Psoas muscle (tissue), 8 donors: ENCODE measurements at places on chromosomes 11 and 22. TPM values are rescaled to one million over a fixed set of nuclear protein-coding genes. Genes with fewer than 3 reads are reported as not detected.
A peak's percentile ranks its signal among the peaks of the same experiment; 100 is the strongest.

- peak; percentile 65 for DNase-seq
Observed at GRCh38 chr22:27405672-27406388, 395.7 kb downstream of the MN1 start.

- no peak for DNase-seq
Observed at GRCh38 chr11:87187076-87187475, 149.3 kb downstream of the TMEM135 start.

DNA sequence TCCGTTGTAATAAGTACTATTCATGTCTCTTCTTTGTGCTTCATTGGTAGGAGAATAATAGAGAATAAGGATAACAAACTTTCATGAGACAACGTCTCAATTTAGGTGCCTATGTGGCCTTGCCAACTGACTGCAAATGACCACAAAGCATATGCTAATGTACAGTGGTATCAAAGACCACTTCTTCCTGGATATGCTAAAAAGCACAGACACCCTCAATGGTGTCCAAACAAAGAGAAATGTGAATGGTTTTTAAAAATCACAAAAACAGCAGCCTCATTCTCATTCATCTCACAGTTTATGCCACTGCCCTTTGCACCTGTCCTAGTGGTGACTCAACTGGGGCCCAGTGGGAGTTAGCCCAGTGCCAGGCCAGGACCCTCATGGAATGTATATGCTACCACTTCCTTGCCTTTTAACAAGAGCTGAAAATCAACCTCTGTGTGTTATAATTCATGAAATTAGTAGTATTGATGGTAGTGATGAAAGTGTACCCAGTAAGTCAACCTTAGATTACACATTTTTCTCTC, 65.2 kb upstream of the MTMR2 start:
- no peak for DNase-seq

DNA sequence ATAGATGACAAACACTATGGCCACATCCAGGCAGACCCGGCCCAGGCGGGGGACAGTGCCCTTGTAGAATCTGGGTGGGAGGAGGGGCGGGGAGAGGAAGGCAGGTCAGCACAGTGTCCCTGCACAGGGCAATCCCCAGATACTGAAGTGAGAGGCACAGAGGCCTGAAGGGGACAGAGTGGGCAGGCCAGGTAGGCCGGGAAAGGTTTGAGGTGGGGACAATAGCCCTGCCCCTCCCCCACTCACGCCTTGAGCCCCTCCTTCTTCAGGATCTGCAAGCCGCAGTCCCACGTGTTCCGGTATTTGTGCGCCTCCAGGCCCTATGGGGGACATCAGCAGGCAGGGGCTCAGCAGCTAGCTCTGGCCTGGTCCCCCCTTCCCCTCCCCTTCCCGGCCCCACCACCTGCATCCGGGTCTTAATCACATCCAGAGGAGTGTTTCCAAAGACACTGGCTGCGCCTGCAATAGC, 2.3 kb downstream of the SLC25A1 start:
- DNase-seq: no peak

GRCh38 chr11:116935514-116935913, 98.1 kb upstream of the APOA1 start:
- no peak for DNase-seq

- DNase-seq: no peak
Observed at GRCh38 chr11:125933030-125933813, 12.6 kb upstream of the VSIG10L2 start.

- no peak for DNase-seq
Observed at GRCh38 chr11:85165819-85166218, 461.3 kb downstream of the DLG2 start.

GRCh38 chr11:67309661-67310061, 6.3 kb downstream of the SSH3 start:
- DNase-seq: no peak

GRCh38 chr11:121958323-121958970, 157.6 kb downstream of the BLID start:
- no peak for DNase-seq

- no peak for DNase-seq
Observed at GRCh38 chr11:47856186-47856585, 8.0 kb upstream of the NUP160 start.

- DNase-seq: no peak
Observed at GRCh38 chr11:68842427-68843051, 823 bp upstream of the CPT1A start.

DNA sequence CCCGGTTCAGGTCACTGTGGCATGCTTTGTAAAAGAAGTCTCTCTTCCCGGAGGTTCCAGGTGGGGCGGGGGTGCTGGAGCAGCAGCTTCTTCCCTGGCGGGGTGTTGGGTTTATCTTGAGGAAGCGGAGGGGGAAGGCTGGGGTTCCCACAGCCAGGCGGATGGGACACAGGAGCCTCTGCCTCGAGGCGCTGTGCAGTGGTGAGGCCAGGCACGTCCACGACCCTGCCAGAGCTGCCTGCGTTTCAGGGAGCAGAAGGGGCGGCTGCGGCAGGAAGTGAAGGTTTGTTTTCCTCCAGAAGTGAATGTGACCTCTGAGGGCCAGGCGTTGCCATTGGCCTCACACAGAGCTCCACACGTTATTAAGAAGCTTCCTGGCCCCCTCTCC, 20.1 kb upstream of the ADORA2A start:
- peak; percentile 42 for DNase-seq

DNA sequence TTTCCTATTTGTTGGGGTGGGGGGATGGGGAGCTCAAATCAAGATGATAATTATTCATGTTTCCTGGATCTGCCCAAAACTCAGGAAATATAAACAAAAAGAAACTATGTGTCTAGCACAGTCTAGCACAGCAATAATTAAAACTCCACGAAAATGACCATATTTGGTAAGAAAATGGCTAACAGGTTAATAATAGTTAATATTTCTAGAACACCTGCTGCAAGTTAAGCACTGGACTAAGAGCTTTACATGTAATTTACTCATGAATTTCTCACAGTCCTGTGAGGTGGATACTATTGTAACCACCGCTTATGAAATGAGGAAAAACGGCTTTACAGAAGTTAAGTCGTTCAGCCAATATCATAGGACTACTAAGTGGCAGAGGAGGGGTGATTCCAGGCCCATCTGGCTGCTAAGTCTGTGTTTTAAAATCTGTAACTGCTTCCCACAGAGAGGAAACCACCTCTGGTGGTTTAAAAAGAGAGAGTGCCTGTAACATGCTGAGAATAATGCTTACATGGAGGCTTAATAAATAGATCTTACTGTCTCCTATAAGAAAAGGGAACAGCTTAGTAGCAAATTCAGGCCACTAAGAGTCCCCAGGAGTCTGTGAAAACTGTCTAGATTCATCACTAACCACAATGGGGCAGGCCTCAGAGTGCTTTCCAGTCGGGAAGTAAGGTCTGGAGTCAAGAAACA, 11.0 kb upstream of the AMOTL1 start:
- DNase-seq: no peak

DNA sequence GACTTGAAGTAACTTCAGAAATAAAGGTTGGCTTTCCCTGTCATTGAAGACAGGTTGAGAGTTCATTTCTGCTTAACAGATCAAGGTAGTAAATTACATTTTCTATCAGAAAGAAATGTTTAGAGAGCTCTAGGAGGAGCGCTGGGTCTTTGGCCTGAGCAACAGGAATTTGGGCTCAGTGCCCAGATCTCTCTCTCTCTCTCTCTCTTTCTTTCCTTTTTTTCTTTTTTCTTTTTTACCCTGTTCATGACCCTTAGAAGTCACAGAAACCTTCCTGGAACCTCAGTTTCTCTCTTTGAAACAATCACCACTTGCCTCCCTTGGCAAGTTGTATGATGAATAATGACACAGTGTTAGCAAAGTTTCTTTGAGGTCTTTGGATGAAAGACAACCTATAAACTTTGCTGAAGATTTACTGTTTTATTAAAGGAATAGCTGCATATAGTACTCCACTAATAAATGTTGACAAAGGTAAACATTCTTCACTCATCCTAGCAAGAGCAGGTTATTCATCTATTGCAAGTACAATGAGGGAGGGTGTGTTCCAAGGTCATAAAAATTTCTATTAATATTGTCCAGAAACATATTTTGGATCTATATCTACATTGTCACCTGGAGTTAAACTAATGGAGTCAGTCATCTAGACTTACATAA, 35.5 kb upstream of the RASSF10 start:
- no peak for DNase-seq

GRCh38 chr11:33538726-33539125, 161.9 kb downstream of the C11orf91 start:
- no peak for DNase-seq

GRCh38 chr11:35061516-35062440, 77.2 kb upstream of the CD44 start:
- no peak for DNase-seq

DNA sequence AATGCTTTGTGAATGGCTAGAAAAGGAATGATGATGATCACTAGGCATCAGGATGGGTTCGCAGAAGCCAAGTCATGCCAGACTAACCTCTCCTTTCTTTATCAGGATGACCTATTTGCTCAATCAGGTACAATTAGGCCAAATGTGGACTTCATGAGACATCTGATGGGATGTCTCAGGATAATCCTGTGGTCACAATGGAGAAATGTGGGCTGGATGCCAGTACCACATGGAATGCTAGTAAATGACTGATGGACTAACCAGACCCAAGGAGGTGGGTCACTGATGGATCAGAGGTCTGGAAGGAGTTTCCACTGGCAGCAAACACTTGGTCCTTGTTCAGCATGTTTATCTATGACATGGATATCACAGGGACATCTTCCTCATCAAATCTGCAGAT, 94.8 kb upstream of the PHOX2A start:
- DNase-seq: no peak

GRCh38 chr11:66720899-66721470, 8.0 kb downstream of the SPTBN2 start:
- peak; percentile 38 for DNase-seq

- no peak for DNase-seq
Observed at GRCh38 chr11:370070-370941, 1.0 kb downstream of the B4GALNT4 start.

DNA sequence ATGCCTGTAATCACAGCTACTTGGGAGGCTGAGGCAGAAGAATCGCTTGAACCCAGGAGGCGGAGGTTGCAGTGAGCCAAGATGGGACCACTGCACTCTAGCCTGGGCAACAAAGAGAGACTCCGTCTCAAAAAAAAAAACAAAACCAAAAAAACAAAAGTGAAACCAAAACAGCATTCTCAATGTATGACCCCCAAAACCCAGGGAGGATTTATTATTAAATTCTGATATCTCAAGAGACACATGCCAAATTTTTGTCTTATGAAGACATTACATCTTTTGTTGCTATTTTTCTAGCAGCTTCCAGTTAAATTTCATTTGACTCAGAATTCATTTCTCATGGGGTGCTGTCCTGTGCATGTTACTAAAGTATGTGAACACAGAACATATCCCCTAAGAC, 3.0 kb upstream of the YPEL4 start:
- no peak for DNase-seq

- no peak for DNase-seq
Observed at GRCh38 chr11:10797531-10797930, 11.2 kb downstream of the EIF4G2 start.

- DNase-seq: no peak
Observed at GRCh38 chr11:130094614-130095013, 24.9 kb downstream of the APLP2 start.

DNA sequence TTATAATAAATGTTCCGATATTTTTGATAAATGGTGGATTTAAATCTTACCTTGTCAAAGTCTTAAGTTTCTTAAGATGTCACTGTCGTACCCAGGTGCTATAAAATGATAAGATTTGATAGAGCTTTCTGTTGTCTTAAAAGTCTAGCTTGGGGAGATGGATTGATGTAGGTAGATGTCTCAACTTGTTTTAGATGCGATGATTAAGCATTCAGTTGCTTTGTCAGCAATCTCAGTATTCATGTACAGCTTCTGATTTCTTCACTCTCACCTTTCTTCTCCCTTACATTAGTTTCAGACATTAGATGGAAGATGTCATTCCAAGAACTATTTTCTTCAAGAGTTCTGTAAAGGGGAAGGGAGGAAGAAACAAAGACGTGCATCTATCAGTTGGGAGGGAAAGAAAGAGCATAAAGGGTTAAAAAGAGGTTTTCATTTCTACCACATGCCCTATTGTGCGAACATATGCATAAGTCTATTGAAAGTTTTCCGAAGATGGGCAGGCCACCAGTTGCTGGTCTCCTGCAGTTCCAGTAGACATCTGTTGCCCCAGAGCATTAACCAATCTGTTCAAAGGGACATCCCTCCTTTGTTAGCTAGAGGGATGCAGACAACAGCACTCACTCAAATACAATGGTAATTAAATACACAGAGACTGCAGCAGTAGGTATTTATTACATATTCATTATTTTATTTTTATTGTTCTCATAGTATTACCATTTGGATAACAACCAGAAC, 38.4 kb downstream of the ZC3H12C start:
- DNase-seq: no peak

DNA sequence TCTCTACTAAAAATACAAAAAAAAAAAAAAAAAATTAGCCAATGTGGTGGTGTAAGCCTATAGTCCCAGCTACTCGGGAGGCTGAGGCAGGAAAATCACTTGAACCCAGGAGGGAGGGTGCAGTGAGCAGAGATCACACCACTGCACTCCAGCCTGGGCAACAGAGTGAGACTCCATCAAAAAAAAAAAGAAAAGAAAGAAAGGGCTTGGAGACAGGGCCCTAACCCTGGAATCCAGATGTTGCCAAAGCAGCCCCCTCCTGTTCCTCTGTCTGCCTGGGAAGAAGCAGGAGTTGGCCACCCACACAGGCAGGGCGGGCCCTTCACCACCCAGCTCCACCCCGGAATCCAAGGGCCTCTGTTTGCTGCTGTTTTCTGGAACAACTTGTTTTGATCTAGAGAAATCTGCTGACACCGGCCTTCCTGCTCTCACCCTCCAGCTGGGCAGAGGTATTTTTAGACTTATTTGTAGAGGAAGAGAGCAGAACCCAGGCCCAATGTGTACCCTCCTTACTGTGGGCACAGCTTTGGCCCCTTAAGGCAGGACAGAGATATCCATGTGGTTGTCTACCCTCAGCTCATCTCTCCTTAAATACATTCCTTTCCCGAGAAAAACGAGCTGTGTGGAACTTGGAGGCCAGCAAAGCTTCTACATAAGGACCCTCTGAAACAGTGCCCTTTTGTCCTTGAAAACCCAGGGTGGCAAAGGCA, 2.7 kb upstream of the NEAT1 start:
- DNase-seq: peak; percentile 96

GRCh38 chr22:36162127-36163034, 1.8 kb upstream of the APOL3 start:
- DNase-seq: no peak

The STK33 gene
- total RNA-seq: 8.2 TPM

The PPP2R1B gene
- total RNA-seq: 18.8 TPM

The GLYATL1B gene
- not detected for total RNA-seq

The MRGPRE gene
- total RNA-seq: not detected

The FAM89B gene
- total RNA-seq: 69.6 TPM

The CDC42BPG gene
- total RNA-seq: not detected

The LDHAL6A gene
- total RNA-seq: not detected

The TEX54 gene
- not detected for total RNA-seq
